Astrocyte of the hippocampus (primary cell): ENCODE measurements at places on chromosomes 6 and 20.

DNA sequence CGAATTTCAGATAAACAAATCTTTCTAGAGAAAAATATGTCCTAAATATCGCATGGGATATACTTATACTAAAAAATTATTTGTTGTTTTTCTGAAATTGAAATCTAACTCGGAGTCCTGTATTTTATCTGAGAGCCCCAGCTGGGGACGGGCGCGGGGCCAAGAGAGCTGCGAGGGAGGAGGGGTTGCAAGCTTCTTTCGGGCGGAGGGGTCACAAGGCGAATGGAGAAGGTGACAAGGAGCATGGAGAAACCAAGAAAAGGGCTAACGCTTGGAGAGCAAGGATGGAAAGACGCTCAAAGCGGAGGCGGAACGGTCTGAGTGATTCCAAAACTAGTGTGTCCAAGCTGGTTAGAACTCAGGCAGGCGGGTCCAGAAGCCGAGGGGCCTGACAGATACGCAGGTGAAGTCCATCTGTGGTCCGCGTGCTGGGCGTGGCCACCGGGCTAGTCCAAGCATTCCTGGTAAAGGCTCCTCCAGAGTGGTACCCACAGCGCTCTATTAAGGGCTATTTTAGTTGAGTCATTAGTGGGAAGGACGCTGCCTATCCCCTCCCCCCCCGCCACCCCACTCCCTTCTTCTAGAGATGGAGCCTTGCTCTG, 41.5 kb upstream of the ZNFX1 start:
- DNase-seq, result no peak

DNA sequence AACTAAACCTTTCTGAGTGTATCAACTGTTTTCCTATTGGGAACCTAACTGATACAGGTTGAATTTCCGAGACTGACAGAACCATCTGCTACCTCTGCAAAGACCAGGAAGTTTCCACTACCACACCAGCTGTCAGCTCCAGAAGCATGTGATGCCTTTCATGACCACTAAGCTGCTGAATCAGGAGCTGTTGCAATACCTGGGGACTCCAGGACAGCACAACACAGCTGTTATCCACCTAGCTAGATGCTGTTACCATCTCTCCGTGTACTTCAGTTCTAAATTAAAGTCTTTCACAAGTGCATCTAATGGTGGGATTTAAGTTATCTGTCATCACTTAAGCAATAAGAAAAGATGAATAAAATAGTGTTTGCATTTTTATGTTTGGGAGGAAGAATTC, 158.2 kb upstream of the IMPG1 start:
- no peak for DNase-seq

DNA sequence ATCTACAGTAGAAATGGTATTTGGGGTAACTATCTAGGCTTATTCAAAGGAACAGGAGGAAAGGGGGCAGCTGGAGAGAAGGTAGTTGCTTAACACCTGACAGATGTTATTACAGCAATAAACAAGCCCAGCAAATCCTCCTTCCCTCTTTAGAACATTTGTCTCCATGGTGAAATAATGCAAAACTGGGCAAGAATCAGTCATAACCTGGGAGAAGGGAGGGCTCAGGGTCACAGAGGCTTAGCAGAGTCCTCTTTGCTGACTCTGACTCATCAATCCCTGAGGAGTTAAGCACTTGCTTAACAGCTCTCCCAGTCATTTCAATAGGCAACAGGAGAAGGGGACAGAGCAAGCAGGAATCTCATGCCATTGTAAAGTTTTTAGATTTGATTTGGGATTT, 230.3 kb downstream of the IBTK start:
- peak; percentile 56 for DNase-seq

DNA sequence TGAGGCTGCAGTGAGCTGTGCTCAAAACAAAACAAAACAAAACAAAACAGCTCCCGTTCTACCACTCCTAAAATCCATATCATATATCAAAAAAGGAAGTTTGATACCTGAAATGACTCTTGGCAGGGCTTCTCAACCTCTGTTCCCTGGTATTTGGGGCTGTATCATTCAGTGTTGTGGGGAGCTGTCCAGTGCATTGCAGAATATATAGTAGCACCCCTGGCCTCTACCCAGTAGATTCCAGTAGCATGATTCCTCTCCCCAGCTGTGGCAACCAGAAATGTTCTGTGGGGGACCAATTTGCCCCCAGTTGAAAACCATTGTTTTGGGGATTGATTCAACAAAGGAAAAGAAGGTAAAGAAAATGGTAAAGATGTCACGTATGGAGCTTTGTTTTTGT, 238.9 kb downstream of the PRL start:
- peak; percentile 33 for DNase-seq

DNA sequence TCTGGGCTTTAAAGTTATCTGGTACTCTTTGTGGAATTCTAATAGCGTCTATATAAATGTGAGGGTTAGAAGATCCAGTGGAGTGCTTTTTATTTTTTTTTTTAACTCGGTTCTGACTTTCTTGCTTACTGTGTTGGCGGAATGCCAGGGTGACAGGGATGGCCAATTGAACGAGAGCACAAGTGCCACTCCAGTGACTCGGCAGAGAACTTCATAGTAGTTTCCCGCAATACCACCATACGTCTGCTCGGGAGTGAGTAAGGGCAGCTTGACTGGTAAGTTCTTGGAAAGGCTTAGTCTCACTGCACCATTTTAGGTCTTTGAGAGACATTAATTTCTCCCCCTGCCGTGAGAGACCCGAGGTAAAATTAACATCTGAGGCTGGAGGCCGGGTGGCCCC, 49.4 kb upstream of the TULP1 start:
- peak; percentile 52 for DNase-seq

- DNase-seq, result peak; percentile 31
These were observed 187.8 kb upstream of the JAG1 start for GRCh38 chr20:10861619-10862018.

DNA sequence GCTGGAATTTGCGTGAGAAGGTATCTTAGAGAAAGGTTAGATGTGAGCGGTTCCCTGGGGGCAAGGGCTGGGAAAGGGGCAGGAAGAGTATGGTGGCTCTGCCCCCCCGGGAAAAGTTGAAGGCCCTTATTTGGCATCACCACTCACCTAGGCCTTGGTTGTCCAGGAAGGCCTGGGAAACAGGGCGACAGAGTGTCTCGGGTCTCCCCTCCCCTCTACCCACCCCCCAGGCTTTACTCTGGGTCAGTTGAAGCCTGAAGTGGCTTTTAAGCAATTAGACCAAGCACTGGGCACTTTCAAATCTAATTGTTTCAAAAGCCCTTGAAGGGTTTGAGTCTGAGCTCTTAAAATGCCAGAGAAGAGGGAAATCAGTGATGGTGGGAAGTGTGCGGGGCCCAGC, 30.2 kb upstream of the FOXP4 start:
- DNase-seq, result no peak

GRCh38 chr6:72953971-72954381, 271.3 kb downstream of the KHDC1L start:
- peak; percentile 41 for DNase-seq

- DNase-seq, result peak; percentile 11
These were observed 58.2 kb upstream of the VGLL2 start for GRCh38 chr6:117206944-117207687.

GRCh38 chr6:391559-392440, at the start of gene IRF4:
Gene IRF4, plus strand, starts transcription at chr6:391752. Its CDS starts 1,401 bp downstream, at chr6:393153.
- peak; percentile 34 for DNase-seq

- DNase-seq, result no peak
These were observed 21.4 kb upstream of the ULBP3 start for GRCh38 chr6:150090328-150090727.

GRCh38 chr6:164628302-164628931, 681.0 kb downstream of the C6orf118 start:
- no peak for DNase-seq

- no peak for DNase-seq
These were observed 538.7 kb upstream of the ID4 start for GRCh38 chr6:19298421-19298820.

- peak; percentile 42 for DNase-seq
These were observed 48.2 kb upstream of the RPL7L1 start for GRCh38 chr6:42831237-42831636.

DNA sequence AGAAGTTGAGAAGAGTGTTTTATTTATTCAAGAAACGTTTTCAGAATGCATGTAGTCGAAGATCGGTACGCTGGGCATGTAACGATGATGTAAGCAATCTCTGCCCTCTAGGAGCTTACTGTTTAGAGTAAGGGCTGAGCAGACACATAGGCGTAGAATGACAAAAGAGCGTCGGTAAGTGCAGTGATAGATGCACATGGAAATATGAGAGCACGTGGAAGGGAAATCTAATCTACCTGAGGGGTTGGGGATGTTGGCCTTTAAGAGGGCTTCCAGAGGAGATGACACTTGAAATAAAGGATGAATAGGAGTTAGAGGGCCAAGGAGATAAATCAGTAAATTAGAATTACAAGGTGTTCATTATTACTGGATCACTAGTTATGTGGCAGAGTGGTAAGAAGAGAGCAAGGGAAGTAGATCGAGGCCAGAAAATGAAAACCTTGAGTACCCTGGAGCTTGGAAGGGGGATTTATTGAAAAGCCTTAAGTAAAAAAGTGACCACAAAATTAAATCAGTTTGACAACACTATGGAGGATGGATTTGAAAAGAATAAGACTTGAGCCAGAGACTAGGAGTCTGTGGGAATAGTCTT, 782 bp downstream of the TRMT11 start:
- DNase-seq, result no peak

- DNase-seq, result no peak
These were observed 39.9 kb downstream of the FAXC start for GRCh38 chr6:99309557-99309956.

- peak; percentile 36 for DNase-seq
These were observed 28.3 kb upstream of the MDGA1 start for GRCh38 chr6:37725957-37726356.

GRCh38 chr6:1394514-1395463, 5.4 kb downstream of the FOXF2 start:
- peak; percentile 3 for DNase-seq

DNA sequence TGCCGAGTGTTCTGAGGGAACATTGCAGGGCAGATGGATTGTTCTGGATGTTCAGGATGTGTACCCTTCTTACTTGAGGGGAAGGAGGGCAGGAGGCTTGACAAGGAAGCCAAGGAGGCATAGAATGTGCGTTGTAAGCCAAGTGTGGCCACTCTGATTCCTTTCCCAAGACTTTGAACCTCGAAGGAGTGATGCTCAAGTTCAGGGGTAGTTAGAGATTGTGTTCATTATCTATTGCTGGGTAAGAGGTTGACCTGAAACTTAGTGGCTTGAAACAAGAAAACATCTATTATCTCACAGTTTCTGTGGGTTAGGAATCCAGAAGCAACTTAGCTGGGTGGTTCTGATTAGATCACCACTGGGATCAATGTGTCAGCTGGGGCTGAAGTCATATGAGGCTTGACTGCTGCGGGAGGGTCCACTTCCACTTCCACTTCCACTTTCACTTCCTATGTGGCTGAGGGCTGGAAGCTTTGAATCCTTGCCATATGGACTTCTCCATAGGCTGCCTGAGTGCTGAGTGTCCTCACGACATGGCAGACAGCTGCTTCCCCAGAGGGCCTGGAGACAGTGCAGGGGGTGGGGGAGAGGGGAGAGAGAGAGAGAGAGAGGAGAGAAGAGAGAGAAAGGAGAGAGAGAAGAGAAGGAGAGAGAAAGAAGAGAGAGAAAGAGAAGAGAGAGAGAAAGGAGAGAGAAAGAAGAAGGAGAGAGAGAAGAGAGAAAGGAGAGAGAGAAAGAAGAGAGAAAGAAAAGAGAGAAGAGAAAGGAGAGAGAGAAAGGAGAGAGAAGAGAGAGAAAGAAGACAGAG, 6.9 kb upstream of the CD40 start:
- DNase-seq, result no peak

GRCh38 chr6:48883116-48883515, 579.9 kb downstream of the MMUT start:
- no peak for DNase-seq

DNA sequence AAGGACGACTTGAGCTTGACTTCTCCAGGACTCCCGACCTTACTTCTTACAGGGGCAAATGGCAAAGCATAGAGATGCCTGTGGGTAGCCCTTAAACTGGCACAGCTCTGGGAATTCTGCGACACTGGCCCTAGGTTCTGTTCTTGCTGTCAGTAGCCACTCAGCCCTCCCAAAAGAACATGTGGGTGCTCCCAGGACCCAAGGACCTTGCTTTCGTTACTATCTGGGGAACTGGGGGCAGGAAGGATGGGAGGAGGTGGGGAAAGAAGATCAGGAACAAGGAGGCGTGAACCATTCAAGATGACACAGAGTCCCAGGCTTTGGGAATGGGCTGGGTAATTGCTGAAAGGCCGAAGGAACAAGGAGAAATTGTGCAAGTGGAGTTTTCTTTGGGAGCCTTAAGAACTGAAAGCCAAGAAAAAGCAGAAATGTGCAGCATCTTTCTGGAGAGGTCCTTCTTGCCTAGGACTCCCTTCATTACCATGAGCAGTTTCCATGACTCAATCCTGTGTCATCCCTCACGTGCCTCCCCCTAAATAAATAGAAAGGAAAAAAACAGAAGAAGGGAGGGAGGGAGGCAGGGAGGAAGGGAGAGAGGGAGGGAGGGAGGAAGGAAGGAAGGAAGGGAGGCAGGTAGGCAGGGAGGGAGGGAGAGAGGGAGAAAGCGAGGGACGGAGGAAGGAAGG, 284.6 kb upstream of the FOXQ1 start:
- DNase-seq, result no peak

- no peak for DNase-seq
These were observed 851.2 kb upstream of the EYS start for GRCh38 chr6:66558189-66558588.

DNA sequence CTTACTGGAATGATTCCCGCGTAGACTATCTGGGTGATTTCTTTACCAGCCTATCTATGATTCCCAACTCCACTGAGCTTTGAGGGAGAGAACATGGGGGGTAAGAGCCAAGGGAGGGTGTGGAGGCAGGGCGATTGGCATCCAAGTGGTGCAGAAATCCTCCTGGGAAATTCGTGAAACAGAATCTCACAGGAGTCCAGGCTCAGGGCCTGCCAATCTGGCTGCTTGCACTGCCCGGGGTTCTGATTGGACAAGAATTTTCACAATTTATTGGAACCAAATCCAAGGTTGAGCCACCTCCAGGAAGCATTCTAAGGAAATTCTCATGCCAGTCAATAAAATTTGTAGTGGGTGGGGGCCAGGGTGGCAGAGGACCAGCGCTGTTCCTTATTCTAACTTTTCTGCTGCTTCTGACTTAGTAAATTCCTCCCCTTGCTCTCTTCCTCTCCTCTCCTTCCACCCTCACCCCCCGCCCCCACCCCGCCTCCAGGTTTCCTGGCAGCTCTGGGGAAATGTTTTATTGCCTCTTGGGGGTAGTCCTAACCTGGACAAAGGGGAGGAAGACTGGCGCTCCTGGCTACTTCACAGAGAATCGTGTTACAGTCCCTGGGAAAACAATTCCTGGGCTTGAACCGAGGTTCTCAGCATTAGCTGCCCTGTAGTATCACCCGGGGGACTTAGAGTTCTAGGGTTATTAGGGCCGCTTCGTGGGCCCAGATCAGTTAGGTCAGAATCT, 3.1 kb downstream of the BMP6 start:
- peak; percentile 65 for DNase-seq
